ENCODE measurements at places on chromosomes 7 and 10.

- DNase-seq, result no peak
Measured at GRCh38 chr7:43905956-43906330, 453 bp downstream of the URGCP start.

- DNase-seq, result no peak
Measured at GRCh38 chr7:4058158-4058557, 623.9 kb upstream of the FOXK1 start.

- DNase-seq, result no peak
Measured at GRCh38 chr10:18554479-18554878, 96.9 kb downstream of the NSUN6 start.

GRCh38 chr10:131135716-131136115, 175.8 kb downstream of the TCERG1L start:
- no peak for DNase-seq

- peak; percentile 47 for DNase-seq
Measured at GRCh38 chr7:94975336-94975735, 67.9 kb downstream of the PPP1R9A start.

GRCh38 chr10:126670895-126671261, 385 bp upstream of the C10orf90 start:
- no peak for DNase-seq

GRCh38 chr7:135808206-135808605, 59.6 kb upstream of the FAM180A start:
- DNase-seq, result no peak

DNA sequence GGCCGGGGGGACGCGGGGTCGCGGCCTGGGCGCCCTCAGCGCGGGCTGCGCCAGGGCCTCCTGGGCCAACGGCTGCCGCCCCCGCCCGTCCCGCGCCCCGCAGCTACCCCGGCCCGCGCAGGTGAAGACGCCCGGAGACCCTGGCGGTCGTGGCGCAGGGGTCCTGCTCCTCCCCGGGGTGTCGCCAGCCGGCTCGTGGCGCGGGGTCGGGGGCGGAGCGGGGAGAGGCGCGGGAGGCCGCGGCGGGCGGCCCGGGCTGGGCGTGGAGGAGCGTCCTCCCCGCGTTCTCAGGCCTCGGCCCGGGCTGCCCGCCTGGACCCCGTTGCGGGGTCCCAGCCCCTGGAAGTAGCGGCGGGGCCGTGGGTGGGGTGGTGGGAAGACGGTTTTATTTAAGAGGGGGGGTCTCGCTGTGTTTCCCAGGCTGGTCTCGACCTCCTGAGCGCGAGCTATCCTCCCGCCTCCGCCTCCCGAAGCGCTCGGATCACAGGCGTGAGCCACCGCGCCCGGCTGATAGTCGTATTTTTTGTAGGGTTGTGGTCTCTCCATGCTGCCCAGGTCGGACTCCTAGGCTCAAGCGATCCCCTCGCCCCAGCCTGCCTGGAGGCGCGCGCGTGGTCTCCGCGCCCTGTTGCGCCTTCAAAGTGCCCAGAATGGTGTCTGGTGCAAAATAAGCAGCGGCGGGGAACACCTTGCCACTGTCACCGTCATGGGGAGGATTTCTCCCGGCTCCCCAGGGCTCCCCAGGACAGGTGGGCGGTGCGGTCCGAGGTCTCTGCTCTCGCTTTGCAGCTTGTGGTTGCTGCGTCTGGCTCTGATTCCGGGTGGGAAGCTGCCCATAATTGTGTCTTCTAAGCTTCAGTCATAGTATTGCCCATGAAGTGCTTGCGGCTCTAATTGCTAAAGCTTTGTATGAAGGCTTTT, 15.3 kb upstream of the SUN1 start:
- no peak for DNase-seq

GRCh38 chr7:152137476-152138025, 112.1 kb downstream of the GALNT11 start:
- DNase-seq, result no peak

- no peak for DNase-seq
Measured at GRCh38 chr7:37285706-37286453, 162.8 kb downstream of the ELMO1 start.

DNA sequence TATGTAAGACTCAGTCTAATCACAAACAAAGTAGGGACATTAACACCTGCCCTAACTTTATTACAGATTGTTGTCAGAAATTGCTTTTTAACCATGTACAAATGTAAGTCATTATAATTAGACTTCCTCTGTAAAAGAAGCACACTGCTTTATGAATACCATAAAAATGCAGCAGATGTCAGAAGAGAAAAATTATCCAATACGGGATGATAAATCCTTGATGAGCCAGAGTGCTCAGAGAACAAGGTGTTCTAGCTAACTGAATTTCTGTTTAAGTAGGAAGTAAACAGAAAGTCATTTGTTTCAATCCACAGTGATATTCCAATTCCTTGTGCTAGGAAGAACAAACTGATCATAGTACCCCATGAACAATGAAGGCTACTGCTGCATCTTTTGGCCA, 54.6 kb upstream of the BMPER start:
- no peak for DNase-seq

GRCh38 chr10:241966-242643, 106.8 kb downstream of the ZMYND11 start:
- DNase-seq, result no peak

DNA sequence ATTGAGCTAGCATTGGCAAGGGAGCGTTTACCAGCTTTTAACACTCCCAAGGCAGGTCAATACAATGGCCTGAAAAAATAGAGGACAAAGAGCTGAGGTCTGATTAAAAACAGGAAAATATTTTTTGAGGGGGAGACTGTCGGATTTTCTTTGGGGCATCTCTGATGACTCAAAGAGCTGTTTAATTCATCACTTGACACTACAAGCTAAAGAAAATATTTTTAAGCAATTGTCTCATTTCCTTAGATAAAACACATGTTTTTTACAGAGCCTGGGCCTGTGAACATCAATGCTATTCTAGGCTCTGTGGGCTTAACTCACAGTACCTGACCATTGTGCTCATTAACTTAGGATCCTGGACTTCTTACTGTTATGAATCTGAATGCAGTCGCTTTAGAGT, 100.8 kb downstream of the NRP1 start:
- DNase-seq, result no peak

DNA sequence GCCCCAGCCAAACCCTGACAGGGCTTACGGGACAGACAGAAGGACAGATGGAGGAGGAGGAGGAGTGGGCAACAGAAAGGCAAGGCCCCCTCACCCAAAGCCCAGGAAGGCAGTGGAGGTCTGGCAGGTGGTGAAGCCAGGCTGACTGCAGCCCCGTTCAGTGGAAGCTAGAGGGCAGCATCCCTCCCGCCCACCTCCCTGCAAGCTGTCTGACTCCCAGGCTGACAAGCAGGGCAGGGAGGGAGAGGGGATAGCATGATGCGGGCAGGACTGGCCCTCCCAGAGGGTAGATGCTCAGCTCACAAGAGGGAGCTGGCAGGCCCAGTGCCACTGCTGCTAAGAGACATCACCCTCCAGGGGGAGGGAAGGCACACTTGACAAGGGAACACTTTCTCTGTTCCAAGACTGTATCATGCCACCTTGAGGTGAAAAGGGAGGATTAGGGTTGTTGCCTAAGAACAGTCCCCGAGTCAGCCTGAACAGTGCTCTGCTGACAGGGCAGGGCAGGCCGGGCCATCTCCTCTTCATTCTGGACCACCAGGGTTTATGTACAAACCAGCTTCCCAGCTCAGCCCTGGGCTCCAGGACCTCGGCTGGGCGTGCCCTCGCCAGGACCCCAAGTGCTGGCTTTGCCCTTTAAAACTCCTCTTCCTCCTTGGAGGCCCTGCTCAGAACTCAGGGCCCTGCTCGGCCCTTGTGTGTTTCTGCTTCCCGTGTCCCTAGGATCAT, 61.8 kb downstream of the RASGEF1A start:
- DNase-seq, result peak; percentile 17

GRCh38 chr7:87216701-87217508, 2.6 kb downstream of the TMEM243 start:
- DNase-seq, result no peak

DNA sequence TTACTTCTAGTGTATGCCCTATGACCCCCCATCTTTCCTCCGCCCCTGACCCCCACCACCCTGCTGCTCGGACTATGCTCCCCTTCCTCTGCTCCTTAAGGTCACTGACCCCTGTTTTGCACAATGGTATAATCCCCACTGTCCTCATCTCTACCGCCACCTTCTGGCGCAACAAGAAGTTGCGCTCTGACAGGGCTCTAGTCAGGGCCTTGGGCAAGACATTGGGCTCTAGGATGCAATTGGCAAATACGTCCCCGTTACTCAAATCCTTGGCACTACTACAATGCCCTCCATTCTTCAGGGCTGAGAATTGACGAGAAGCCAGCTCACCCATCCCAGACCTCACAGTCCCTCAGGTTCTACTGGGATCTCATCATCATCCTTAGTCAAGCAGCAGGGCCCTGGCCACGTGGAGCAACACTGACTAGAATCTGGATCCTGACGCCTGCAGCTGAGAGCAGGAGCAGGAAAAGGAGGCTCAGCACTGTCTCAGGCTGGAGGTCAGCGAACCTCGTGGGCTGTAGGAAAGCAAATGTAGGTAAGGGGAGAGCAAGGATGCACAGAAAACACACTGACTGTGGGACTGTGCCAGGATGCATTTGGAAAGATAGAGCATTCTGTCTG, 10.6 kb downstream of the LRIT2 start:
- DNase-seq, result no peak

DNA sequence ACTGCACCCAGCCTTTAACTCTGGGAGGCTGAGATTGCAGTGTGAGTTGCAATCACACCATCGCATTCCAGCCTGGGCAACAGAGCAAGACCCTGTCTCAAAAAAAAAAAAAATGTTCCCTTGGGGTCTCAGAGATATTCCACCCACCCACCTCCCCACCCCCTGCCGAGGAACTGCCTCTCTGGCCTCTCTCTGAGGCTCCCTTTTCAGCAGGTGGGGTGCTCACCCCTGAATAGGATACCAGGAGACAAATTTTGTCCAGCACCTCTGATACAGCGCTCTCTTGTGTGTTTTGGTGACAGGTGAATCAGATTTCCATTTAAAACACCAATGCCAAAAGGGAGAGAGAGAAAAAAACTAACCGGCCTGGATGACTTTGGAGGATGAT, 92.6 kb upstream of the KIF5B start:
- DNase-seq, result no peak

- DNase-seq, result no peak
Measured at GRCh38 chr7:20541608-20542349, 73.7 kb upstream of the ABCB5 start.

GRCh38 chr10:63886281-63887022, 365.3 kb downstream of the REEP3 start:
- DNase-seq, result no peak

Measured in skeletal muscle cell (primary cell).